Psoas muscle (tissue), 8 donors: ENCODE measurements at places on chromosomes 16 and 17. TPM values are rescaled to one million over a fixed set of nuclear protein-coding genes. Genes with fewer than 3 reads are reported as not detected.

Gene ARHGAP44
- 0.76 TPM for polyA plus RNA-seq

Gene HAP1
- polyA plus RNA-seq, result 0.01 TPM

DNA sequence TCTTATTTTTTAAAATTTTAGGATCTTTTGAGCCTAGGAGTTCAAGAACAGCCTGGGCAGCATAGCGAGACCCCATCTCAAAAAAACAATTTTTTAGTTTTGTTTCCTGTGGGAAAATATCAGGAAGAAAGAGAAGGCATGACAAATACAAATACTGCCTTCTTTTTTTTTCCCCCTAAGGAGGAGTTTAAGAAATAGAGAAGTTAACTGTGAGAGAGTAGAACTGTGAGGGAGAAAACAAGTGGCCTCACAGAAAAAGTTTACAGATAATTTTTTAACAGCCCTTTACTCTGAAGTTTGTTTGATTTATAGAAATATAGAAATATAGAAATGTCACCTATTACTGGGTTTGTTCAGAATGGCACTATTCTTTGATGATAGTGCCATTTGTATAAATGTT is 21.1 kb downstream of the TTYH2 start:
- DNase-seq, result no peak

DNA sequence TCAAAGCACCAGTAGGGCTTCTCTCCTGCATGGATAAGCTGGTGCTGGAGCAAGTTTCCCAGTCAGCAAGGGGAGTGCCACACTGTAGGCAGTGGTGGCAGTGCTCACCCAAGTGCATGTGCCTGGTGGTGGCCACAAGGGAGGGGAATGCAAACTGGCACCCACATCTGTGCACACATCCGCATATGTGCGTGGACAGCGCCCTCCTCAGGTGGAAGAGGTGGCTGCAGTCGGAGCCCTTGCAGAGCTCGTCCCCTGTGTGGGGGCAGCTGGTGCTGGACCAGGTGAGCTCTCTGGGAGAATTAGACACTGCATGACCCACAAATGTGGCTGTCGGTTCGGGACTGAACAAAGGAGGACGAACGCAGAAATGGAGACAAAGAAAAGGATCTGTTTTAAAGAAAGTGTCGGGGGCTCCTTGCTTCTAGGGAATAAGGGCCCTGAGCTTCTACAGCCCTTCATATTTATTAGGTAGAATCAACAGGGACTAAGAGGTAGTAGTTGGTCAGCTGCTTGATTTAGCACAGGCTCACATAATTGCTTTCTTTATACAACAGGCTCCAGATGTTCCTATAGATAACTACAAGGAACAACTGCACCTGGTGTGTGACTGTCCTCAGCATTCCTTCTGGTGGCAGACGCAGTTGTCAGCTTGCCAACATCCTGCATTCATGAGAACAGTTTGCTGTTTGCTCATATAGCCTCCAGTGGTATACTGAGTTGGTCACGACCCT is 5.3 kb upstream of the ZNF689 start:
- DNase-seq, result no peak
